ENCODE measurements at places on chromosomes 2 and 18.

DNA sequence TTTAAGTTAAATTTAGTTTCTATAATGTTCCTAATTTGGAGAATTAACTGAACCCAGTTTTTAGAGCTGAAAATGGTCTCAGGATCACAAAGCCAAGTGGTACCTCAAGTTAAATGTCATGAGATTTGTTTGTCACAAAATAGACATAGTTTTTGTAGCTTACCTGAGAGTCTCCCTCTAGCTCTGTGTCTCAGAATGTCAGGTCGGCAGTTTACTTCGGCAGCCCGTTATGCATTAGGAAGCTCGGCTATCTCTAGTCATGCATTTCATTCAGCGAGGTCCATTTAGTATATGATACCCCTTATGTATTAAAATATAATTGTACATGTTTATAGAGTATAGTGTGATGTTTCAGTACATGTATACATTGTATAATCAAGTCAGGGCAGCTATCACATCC, 155.6 kb downstream of the EML6 start:
- DNase-seq: no peak

DNA sequence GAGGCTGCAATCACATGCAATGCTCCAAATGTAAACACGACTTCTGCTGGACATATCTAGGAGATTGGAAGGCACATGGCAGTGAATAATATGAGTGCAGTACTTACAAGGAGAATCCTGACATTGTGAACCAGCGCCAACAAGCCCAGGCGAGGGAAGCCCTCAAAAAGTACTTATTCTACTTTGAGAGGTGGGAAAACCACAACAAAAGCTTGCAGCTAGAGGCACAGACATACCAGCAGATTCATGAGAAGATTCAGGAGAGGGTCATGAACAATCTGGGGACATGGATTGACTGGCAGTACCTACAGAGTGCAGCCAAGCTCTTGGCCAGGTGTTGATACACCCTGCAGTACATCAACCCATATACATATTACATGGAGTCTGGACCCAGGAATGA, 475.7 kb upstream of the CDH2 start:
- no peak for DNase-seq

DNA sequence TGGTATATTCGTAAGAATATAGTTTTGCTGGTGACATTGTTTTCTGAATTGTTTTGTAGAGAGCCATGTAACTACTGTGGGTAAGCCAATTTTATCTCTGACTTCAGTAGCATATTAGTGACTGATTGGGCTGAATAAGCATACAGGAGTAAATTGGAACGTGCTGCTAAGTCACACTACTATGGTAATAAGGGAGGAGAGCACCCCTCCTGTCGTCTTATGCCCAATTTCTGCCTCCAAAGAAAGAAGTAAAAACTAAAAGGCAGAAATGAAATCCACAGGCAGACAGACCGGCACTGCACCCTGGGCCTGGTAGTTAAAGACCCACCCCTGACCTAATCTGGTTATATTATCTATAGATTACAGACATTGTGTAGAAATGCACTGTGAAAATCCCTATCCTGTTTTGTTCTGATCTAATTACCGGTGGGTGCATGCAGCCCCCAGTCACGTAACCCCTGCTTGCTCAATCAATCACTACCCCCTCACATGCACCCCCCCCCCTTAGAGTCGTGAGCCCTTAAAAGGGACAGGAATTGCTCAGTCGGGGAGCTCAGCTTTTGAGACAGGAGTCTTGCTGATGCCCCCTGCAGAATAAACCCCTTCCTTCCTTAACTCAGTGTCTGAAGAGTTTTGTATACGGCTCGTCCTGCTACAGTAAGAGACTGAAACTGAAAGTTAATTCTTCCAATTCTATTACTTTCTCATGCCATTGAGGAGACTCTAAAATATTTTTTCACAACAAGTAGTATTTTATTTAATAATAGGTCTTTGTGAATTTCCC, 167.0 kb downstream of the ZNF804A start:
- no peak for DNase-seq

DNA sequence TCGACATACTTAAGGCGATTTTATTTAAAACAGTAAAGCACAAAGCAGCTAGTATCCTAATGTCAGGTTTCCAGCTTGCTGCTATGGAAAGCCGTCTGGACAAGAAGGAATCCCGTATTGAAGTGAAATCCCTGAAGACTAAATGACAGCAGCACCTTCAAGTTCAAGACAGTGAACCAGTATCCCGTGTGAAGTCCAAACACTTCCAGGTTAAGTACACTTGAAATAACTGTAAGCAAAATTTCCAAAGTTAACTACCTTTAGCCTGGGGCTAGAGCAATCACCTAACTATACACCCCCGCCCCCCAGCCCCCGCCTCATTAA, 1.2 kb downstream of the MBOAT2 start:
- no peak for DNase-seq

- DNase-seq: no peak
Measured at GRCh38 chr2:72859831-72860262, 27.4 kb upstream of the SPR start.

GRCh38 chr2:38095996-38096861, 20.3 kb upstream of the CYP1B1 start:
- DNase-seq: no peak

- DNase-seq: peak; percentile 80
Measured at GRCh38 chr2:18987592-18988073, 370.8 kb downstream of the OSR1 start.

DNA sequence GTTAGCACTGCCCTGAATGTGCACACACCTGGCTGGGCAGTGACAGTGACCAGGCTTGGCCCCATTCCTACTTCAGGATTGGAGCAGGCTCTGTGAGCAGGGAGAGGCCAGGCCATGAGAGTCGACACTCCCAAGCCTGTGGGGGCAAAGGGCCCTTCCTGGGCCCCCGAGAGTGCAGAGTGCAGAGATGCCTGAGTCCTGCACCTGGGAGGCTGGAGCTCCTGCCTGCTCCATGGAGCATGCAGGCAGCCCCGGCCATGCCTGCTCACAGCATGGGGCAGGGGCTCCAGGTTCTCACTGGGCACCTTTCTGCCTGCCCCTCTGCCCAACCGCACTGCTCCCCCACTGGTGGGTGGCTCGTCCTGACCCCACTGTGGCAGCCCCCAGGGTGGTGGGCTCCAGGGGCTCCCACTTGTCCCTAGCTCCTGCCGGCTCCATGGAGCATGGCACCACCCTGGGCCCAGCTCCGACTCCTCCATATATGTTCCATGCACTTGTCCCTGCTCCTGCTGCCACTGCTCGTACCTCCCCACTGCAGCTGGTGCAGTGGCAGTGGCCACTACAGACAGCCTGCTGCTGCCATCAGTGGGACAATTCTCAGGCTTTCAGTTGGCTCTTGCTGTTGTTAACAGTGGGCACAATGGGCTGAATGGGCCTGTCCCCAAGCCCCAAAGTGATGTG, 282.0 kb downstream of the RPRM start:
- no peak for DNase-seq

DNA sequence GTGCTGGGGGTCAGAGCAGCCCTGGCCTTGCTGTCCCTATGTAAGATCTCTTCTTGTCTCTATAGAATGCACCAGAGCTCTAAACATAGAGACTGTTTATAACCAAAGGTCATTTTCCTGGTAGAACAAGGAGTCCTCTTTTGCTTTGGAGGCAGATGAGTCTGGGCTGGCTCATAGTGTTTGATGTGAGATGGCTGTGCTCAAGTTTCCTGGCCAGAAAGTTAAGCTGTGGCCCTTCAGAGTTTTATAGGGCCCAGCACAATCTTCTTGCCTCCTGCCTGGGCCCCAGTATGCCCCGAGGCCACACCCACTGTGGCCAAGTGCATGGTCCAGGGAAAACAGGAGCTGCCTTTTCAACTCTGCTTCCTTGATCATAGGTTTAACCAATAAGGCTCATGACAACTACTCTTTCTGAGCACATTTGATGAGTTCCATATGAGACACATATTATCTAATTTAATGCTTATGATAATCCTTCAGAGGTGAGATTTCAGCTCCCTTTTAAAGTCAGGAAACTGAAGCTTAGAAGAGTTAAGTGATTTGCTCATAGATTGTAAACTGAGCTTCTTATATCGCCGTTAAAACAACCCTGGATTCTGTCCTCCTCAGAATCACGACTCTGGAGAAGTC, 66.3 kb downstream of the MYCN start:
- no peak for DNase-seq

DNA sequence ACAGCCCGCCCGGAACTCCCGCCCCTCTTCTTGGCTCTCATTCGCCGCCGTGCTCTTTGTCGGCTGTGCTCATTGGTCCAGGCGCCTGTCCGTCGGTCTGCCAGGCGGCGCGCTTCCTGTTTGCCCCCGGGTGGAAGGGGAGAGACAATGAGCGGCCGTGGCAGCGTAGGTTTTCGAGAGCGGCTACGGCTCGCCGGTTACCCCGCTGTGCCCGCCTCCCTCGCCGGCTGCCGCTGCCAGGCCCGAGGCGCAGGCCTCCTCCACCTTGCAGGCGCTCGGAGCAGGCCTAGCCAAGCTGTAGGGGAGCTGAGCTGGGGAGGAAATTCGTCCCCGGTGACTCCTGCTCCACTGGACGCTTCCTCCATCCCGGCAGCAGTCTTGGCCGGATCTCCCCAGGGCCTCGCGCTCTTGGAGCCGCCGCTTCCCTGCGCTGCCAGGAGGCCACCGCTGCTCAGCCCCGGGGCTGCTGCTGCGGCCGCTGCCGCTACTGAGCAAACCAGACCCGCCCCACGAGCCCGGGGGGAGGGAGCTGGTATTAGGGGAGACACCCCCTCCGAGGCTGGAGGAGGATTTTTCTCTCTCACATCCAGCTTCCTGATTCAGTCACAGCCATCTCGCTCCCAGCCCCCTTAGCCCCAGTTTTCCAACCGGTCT, at the start of gene SP3:
Gene SP3 (minus strand): TSS at position 2 of the 654 bp plus-strand sequence. CDS start 202 bp downstream, outside the sequence.
- DNase-seq: peak; percentile 85

GRCh38 chr2:164242409-164242808, 378.9 kb downstream of the GRB14 start:
- DNase-seq: no peak

GRCh38 chr18:41022484-41022883, 932.5 kb upstream of the PIK3C3 start:
- no peak for DNase-seq

DNA sequence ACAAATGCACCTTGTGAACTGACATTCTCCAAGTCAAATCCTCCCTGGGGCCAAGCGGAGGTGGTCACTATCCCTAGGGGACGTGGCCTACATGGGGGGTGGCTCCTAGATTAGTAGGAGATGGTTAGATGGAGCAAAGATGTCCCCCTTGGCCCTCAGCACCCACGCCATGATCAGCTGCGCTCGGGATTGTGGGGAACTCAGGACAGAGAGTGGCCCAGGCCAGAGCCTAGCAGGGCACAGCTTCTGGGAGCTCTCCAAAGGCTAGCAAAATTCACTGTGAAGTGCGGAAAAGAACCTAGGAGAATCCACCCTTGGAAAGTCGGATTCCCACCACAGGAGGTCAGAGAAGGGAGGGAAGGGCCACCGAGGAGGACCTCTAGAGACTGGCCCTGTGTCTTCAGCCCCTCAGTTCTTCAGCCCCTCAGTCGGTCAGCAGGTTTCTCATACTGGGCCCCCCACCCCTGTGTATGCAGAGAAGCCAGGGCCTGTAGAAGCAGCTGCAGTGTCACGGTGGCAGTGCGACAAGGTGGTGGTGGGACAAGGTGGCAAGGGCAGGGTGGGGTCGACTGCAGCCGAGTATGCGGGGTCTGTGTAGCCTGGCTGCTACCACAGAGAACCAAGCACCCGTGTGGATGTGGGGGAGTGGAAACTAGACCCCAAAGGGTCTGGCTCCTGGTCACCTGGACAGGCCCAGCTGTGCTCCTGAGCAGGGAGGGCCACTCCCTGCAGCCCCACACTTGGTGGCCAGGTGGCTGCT, 18.4 kb downstream of the GPR55 start:
- DNase-seq: no peak

- DNase-seq: no peak
Measured at GRCh38 chr2:171878481-171878993, 15.5 kb downstream of the SLC25A12 start.

DNA sequence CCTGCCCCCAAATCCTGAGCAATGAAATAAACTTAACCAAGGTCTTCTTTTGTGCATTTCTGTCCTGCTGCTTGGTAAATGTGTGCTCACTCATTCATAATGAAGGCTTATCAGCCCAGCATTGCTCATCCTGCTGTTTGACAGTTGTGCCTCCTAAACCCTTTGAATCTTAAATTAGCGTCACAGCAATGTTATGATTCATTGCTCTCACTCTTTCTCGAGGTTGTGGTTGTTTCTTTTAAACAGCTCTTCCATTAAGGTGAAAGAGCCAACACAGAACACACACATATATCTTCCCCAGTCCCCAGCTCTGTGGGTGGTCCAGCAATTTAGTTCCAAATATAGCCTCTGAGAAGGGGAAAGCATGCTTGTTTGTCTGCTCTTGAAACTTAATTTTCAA, 84.0 kb downstream of the EVA1A start:
- no peak for DNase-seq

DNA sequence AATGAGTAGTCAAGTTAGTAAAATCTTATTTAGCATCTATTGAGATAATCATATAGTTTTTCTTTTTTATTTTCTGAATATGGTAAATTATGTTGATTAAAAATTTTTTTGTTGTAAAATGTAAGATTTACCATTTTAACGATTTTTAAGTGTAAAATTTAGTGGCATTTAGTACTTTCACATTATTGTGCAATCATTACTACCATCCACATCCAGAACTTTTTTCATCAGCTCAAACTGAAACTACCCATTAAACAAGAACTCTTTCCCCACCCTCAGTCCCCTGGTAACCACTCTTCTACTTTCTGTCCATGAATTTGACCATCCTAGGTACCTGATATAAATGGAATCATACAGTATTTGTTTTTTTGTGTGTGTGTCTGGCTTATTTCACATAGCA, 11.1 kb downstream of the RAB3GAP1 start:
- no peak for DNase-seq

DNA sequence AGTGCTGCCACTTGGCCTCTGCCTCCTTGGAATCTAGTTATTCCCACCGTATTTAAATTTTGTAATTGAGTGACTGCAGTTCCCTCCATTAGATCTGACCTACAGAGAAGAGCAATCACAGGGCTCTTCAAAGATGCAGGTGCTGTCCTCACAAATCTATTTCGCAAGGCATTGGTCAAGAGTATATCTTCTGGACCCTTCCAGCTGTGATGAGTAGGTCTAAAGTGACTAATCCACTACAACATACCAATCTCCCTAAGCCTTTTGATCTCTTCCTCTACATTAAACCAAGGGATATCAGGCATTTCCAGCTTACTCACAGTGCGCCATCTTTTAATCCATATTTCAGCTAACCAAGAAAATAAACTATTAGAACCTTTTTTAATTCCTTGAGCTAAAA, 65.1 kb upstream of the COL3A1 start:
- no peak for DNase-seq

GRCh38 chr2:54106631-54107454, 8.6 kb upstream of the ACYP2 start:
- DNase-seq: no peak

DNA sequence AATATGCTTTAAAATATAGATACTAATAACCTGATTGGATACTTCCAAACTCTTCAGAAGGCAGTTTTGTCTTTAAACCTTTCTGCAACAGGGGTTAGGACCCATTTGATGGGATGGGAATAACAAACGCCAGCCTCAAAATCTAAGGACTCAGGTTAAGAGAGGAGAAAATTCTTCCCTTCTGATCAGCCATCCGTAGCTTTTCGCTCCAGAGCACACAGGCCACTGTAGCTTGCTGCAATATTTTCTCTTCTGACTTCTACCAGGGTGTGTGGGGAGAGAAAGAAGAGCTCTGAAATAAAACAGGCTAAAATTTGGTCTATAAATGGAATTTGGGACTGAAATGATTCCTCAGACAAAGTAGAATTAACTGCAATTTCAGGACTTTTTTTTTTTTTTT, 95.1 kb downstream of the ALPK2 start:
- DNase-seq: no peak

GRCh38 chr2:86295066-86295465, 42.4 kb downstream of the REEP1 start:
- DNase-seq: no peak

- no peak for DNase-seq
Measured at GRCh38 chr18:13221869-13222855, 3.6 kb downstream of the LDLRAD4 start.

Measured in GM04503 (cell line).